Ecto neural progenitor cell (in vitro differentiated cells): ENCODE measurements at places on chromosomes 7 and 10.

GRCh38 chr10:132036887-132037675 is 28.7 kb upstream of the JAKMIP3 start:
- peak; percentile 62 for DNase-seq

DNA sequence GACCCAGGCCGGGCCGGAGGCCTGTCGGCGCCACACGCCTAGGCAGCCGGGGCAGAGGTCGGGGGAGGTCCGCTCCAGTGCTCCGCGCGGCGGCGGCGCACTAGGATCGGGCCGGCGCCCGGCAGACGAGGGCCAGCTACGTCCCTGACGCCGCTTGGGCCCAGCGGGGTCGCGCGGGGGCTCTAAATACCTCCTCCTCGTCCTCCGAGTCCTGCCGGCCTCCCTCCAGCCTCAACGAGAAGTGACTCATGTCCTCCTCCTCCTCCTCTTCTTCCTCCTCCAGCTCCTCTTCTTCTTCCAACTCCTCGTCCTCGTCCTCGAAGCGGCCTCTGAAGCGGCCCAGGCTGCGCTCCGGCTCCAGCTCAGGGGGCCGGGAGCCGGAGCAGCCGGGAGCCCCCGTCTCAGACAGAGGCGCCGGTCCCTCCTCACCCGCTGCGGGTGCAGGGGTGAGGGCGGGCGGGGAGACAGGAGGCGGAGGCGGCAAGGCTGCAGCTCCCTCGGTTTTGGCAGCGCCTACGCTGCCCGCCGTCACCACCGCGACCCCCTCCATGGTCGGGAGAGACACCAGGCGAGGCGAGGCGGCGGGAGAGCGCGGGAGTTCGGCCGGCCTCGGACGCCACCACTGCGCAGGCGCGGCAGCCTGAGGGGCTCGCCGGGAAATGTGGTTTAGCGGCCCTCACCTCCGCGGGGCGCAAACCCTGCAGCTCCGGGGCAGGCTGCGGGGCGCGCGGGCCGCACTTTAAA is at the start of gene PCGF6:
PCGF6 (minus strand) TSS at position 624 of the 744 bp plus-strand sequence; CDS start at position 550, 74 bp downstream.
- DNase-seq = peak; percentile 94

GRCh38 chr10:19579761-19580545 is 236.3 kb upstream of the PLXDC2 start:
- DNase-seq = no peak

GRCh38 chr10:129788215-129788614 is 175.9 kb downstream of the EBF3 start:
- no peak for DNase-seq

- no peak for DNase-seq
Observed at GRCh38 chr10:15242261-15242840, 73.9 kb upstream of the NMT2 start.

GRCh38 chr7:13577566-13578145 is 411.8 kb downstream of the ETV1 start:
- no peak for DNase-seq

DNA sequence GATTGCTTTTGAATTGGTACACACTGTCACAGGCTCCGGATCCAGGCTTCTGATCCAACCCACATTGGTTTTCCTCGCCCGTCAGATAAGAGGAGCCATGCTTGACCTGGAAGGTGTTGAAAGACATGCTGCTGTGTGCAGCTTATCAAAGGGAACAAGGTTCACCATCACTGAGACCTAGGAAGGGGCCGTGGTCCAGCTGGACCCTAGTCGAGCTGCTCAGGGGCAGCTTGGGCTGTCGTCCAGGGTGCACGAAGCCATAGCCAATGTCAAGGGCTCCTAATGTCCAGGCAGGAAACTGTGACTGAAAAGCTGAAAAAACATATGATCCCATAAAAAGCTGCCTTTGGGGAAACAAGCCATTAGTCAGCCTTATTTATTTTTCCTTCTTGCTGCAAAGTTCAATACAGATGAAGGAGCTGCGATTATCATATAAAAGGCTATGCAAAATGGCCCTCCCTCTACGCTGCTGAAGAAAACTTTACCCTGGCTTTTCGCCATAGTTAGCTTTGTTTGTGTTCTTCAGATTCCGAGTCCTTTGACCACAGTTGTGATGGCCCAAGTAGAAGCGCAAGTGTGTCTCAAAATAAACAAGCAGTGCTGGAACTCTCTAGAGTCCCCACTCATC is 118.0 kb downstream of the CREB5 start:
- DNase-seq = no peak

DNA sequence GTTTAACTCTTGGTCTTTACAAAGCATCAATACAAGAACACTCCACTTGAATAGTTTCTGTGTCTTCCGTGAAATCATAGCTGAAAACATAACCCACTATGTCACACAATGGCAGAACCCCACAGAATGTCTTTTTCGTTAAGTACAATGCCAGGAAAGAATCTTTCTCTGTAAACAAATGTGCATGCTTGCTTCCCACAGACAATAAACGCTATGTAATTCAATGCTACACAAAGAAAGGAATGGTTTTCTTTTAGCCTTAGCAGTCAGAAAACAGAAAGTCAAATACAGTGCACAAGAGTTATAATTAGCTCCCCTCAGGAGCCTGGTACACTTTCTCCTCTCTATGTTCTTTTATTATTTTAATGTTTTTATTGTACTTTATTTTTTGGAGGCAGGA is 186.1 kb downstream of the SRPK2 start:
- no peak for DNase-seq

GRCh38 chr10:116088985-116089384 is 184.0 kb downstream of the GFRA1 start:
- no peak for DNase-seq

DNA sequence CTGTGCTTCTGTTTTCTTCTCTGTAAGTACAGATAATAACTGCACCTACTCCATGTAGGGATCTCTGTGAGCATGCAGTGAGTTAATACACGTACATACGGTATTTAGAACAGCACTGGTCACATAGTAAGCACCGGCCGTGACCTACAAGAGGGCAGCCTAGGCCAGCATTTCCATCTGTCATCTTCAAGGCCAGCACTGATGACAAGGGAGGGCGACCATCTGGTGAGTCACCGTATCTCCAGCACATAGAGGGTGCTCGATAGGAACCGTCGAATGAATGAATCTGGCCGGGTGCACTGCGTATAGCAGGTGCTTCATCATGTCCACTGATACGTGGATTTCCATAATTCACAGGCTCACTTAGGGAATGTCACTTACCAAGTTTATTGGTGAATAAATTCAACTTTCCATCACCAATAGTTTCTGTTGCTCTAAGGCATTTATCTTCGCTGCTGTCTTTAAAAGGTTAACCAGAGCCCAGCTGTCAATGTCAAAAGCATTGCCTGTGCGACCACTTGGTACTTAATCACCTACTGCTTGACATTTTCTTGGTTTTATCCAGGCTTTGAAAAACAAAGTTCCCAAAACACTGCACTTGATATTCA is 8.3 kb downstream of the NOD1 start:
- peak; percentile 24 for DNase-seq

- DNase-seq = no peak
Observed at GRCh38 chr10:66258693-66259092, 667.1 kb upstream of the LRRTM3 start.

DNA sequence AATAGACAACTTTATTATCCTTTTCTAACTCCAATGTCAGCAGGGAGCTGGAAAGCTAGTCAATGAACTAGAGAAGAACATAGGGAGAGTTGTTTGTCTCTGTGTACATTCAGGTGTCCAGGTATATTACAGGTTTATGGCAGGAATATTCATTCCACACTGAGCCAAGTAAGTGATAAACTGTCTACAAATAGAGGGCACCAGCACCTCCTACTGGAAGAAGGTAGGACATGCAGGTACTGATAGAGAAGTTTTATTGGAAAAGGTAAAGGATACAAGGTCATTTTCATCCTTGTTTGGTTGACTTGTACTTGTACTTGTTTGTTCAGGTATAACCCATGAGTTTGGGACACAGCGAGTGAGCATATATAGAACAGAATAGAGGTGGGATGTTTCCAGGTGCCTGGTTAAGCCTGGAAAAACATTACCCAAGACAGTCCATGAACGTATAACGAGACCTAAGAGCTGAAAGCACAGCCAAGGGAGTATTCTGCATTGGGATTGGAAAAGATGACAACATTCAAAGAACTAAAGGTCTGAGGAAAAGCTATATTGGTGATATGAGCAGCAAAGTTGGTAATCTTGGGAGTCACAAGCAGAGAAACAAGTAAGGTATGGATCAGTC is 61.4 kb upstream of the PPP1R3C start:
- no peak for DNase-seq

GRCh38 chr10:29583674-29584073 is 51.1 kb downstream of the SVIL start:
- DNase-seq = no peak

GRCh38 chr10:12702215-12702770 is 299.2 kb downstream of the CCDC3 start:
- no peak for DNase-seq

DNA sequence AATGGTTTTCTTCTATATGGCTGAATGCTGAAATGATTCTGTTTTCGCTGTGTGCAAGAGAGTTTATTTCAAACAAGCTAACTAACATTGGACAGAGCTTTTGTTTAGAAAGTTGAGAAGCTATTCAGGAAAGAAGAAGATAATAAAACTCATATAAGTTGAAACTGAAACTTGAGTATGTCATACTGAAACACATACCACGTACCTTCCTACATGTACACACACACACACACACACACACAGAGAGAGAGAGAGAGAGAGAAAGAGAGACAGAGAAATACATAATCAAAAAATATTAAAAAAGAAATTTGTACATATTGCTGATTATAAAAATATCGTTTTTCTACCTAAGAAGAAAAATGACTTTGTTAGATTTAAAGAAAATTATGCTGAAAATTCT is 561.9 kb upstream of the KCND2 start:
- DNase-seq = no peak

GRCh38 chr7:4712281-4713182 is 30.4 kb downstream of the FOXK1 start:
- DNase-seq = no peak

GRCh38 chr10:33085313-33085833 is 127.3 kb upstream of the ITGB1 start:
- no peak for DNase-seq

DNA sequence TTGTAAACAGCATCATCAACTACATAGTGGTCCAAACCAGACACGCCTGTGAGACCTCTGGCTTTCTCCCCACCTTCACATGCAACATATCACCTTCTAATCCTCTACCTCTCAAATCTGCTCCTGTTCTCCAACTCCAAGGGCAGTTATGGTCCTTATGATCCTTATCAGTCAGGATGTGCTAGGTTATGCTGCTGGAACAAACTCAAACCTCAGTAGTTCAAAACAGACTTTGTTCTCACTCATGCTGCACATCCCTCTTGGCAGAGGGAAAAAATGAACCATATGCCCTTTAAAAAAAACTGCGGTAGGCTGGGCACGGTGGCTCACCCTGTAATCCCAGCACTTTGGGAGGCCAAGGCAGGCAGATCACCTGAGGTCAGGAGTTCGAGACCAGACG is 76.1 kb downstream of the RNF216 start:
- no peak for DNase-seq

DNA sequence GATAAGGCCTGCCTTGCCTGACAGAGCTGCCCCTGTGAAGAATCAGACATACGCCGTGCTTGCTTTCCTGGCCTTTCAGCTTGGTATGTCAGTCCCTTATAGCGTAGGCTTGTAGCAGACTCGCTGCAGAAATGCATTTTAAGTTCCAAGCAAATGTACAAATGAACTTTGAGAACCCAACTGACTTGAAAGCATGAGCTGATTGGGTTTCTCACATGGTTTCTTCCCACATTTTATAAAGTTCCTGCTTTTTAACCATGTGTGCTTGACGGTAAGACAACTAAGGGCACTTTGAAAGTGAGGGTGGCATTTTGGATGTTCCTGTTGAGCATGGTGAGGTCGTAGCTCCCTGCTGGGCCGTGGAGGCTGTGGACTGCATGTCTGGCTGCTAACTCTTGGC is 62.6 kb downstream of the CCNY start:
- DNase-seq = no peak

DNA sequence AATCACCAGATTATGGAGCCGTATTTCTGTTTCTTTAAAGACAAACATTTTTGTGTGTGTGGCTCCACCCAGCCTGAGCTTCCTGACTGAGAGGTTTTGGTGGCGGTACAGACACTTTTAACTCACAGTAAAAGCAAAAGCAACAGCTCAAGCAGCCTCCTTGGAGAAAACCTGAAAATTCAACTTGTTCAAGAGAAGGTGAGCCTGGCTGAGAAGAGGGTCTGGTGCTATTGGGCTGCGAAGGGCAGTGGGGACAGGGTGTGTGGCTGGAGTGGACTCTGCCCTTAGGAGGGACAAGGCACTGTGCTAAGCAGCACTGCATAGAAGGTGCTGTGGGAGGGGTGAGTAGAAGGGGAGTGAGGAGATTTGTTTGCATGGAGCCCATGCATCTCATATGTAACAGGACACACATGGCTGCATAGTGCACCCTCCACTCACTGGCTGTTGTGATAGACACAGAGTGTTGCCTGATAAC is at the start of gene GIMAP7:
GIMAP7 (plus strand) TSS at position 125 of the 475 bp plus-strand sequence. CDS start 5,103 bp downstream, outside the sequence.
- DNase-seq = no peak

DNA sequence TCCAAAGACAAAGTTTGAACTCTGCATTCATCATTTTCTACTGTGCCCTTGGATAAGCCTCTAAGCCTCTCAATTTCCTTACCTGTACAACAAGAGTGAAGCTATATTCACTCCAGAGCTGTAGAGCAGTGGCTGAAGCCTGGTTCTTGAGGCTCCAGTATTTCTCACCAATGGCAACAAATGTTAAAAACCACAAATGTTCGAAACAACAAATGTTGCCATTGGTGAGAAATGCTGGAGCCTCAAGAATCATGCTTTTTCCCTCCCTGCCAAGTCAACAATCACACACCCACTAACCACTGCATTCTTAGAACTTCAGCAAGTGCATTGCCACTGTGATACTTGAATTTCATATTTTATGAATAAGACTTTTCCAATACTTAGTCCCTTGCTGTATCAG is 237.9 kb downstream of the TMEM26 start:
- no peak for DNase-seq

DNA sequence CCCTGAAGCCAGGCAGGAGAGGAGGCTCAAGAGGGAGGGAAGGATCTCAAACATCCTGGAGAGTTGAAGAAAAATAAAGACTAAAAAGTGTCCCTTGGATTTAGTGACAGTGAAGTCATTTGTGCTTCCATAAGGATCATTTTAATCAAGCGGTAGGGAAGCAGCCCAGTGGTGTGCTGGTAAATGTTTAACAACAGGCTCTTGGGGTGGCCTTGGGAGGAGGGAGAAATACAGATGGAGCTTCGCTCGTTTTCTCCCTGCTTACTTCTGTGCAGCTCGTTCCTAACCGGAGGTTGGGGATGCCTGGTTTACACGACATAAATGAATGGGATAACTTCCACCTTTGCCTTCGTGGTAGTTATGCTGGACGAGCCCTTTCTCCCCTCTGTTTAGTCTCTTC is 140.0 kb downstream of the CAMK1D start:
- DNase-seq = no peak

GRCh38 chr10:104807581-104808310 is 166.7 kb downstream of the SORCS3 start:
- no peak for DNase-seq

GRCh38 chr10:96288151-96288621 is 16.0 kb upstream of the DNTT start:
- DNase-seq = no peak

GRCh38 chr10:17548162-17548561 is 69.0 kb downstream of the HACD1 start:
- DNase-seq = no peak
